Stimulated activated naive CD4-positive, alpha-beta T cell treated with Interleukin-2 at 50 U/mL for 16 hours (primary cell): ENCODE measurements at places on chromosomes 4 and X.

DNA sequence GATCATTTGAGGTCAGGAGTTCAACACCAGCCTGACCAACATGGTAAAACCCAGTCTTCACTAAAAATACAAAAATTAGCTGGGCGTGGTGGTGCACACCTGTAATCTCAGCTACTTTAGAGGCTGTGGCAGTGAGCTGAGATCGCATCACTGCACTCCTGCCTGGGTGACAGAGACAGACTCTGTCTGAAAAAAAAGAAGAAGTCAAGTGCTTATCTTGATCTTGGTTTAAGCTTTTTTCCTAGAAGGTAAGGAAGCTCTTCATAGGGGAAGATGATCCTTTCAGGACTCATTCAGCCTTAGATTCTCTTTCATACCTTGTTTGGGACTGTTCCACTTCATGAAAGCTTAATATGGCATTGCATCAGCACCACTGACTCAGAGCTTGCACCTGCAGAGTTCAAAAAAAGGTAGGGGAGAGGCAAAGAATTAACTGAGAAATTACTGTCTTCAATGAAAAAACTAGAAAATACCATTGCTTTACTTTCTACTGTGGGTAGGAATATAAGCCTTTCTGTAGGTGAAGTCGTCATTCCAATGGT is 70.8 kb upstream of the EPGN start:
- no peak for DNase-seq

- no peak for DNase-seq
These were observed 287.0 kb upstream of the GALNT7 start for GRCh38 chr4:172881645-172882044.

DNA sequence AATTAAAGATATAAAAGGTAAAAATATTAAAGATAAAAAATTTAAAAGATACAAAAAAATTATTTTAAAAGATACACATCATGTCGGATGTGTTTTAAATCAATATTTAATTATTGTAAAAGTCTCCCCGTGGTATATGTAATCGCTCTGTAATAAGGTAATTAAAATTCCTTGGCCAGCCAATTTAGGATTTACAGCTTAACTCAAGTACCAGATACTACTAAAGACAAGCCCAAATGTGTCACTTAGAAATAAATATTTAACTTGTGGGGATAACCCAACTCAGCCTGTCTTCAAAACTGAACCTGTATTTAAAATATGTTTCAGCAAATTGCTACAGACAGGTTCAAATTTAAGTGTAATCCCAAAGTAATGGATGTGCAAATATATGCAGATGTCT is 56.0 kb downstream of the GPR82 start:
- no peak for DNase-seq

GRCh38 chrX:79081895-79082512 is 62.5 kb upstream of the GPR174 start:
- DNase-seq: no peak

DNA sequence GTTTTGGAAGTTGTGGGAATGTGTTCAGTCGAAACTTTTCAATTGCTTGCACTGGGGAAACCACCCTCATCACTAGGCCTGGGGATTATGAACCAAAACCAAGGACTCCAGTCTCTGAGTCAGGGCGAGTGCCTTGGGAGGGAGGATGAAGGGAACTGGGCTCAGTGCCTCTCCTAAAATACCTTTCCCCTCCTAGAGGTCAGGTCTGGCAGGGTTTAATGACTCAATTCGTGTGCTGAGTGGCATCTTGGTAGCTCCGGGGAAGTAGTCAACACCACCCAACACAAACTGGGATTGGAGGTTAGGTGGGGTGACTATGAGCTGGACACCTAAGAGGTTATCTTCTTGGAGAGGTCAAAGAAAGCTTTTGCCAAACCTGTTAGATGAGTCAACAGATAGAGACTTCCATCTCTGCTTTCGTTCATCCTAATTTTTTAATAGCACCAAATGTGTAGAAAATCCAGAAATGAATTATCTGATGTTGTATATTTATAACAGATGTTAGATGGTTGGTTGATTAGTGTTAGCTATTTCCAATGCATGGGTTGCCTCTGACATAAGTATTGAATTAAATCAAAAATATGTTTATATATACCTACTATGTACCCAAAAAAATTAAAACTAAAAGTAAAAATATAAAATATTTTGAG is 202.8 kb downstream of the SHROOM3 start:
- no peak for DNase-seq

GRCh38 chr4:18626996-18627395 is 605.4 kb upstream of the LCORL start:
- no peak for DNase-seq

DNA sequence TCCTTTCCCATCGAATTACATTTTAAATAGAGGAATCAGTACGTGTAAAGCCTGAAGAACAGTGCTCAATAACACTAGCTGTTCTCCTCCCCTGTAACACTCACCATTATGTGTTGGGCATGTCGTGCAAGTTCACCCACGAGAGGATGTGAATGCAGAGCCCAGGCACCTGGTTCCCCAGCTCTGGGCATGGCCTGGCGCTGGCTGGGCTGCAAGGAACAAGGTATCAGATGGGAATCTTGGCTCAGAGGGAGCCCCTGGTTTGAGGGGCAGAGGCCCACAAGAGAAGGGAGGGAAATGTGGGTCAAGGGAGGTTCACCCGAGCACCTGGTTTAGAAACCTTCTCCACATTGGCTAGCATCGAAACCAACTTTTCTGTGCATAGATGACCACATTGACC is 41.7 kb upstream of the MTM1 start:
- DNase-seq: no peak

- no peak for DNase-seq
These were observed 802.0 kb downstream of the RPA4 start for GRCh38 chrX:97685753-97686152.

GRCh38 chr4:72842323-72842722 is 227.2 kb downstream of the COX18 start:
- DNase-seq: no peak

DNA sequence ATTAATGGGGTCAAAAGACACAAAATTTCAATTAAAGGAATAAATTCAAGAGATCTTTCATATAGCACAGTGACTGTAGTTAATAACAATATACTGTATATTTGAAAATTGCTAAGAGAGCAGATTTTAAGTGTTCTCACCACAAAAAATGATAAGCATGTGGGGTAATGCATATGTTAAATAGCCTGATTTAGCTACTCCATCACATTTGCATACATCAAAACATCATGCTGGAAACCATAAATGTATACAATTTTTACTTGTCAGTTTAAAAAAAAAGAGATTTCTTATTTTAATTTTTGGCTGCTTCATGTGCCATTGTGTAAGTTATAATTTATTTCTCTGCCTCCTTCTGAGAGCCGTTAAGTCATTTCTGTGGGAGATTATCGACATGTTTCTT is 65.9 kb downstream of the FAM184B start:
- DNase-seq: no peak

DNA sequence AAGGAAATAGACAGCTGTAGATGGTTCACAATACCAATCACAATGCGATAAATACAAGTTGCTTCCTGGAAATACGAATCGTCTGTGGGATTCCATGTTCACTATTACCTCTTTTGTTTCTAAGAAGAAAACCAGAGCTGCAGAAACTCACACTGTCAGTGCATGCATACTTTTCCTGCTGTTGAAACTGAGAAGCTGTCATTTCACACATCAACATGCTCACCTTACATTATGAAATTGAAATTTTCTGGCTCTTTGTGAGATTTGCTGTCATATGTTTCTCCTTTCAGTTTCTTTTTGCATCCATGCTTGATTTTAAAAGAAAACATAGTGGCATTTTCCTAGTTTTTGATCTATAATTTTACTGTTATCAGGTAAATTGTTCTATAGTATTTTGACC is 418.3 kb upstream of the HTR2C start:
- DNase-seq: no peak
